ENCODE measurements at places on chromosomes 4 and X. TPM values are rescaled to one million over a fixed set of nuclear protein-coding genes. Genes with fewer than 3 reads are reported as not detected.
A peak's percentile ranks its signal among the peaks of the same experiment; 100 is the strongest.

The AREG gene
- 4.8 TPM for total RNA-seq

The GAGE13 gene
- total RNA-seq = not detected

The ANAPC4 gene
- 37.9 TPM for total RNA-seq

The ZNF81 gene
- total RNA-seq = 10.3 TPM

The SMARCA1 gene
- 0.44 TPM for total RNA-seq

The GATA1 gene
- 0.35 TPM for total RNA-seq

GRCh38 chr4:159360549-159360948, 257.7 kb downstream of the RAPGEF2 start:
- peaks cover 4% of the 10 kb centered on the region for H3K36me3 ChIP-seq
- DNase-seq = no peak
- no peaks in the 10 kb centered on the region for H3K4me1 ChIP-seq

DNA sequence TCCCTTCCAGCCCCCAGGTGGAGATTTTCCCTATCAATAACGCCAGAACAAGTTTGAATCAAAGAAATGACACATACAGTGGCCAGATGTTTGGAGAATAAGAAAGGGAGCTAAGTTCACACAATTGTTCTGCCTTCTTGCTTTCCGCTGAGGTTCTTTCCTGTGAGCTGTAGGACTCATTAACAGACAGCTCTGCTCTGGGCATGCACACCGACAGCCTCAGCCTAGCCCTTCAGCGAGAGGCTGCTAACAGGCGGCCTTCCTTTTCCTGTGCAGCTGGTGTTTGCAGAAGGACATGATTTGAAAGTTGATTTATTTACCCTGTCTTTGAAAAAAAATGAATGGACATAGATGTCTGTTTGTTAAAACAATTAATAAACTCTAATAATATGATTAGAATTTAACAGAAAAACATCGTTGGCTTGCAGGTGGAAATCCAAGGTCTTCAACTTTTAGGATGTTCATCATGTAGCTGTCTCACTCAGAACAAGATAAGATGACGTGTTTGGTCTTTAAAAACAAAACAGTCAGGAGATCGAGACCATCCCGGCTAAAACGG, 183.3 kb downstream of the KDR start:
- no peaks in the 10 kb centered on the region for H3K27me3 ChIP-seq
- no peaks in the 10 kb centered on the region for H3K36me3 ChIP-seq
- peaks cover 59% of the 10 kb centered on the region for H3K4me1 ChIP-seq

GRCh38 chr4:94995684-94996394, 238.1 kb downstream of the BMPR1B start:
- H3K27me3 ChIP-seq = no peaks in the 10 kb centered on the region
- peak overlapping the region; percentile 72 for H3K4me3 ChIP-seq
- no peaks in the 10 kb centered on the region for H3K36me3 ChIP-seq
- H3K27ac ChIP-seq = peak overlapping the region; percentile 47

- no peaks in the 10 kb centered on the region for H3K4me1 ChIP-seq
- no peak for DNase-seq
Measured at GRCh38 chr4:2077537-2078460, 18.7 kb downstream of the NAT8L start.

GRCh38 chrX:110477593-110478228, 119.1 kb downstream of the RTL9 start:
- no peak overlapping the region for H3K4me3 ChIP-seq
- no peak for DNase-seq
- no peaks in the 10 kb centered on the region for H3K4me1 ChIP-seq
- peaks cover 17% of the 10 kb centered on the region for H3K27me3 ChIP-seq
- no peaks in the 10 kb centered on the region for H3K36me3 ChIP-seq
- H3K27ac ChIP-seq = no peak overlapping the region

DNA sequence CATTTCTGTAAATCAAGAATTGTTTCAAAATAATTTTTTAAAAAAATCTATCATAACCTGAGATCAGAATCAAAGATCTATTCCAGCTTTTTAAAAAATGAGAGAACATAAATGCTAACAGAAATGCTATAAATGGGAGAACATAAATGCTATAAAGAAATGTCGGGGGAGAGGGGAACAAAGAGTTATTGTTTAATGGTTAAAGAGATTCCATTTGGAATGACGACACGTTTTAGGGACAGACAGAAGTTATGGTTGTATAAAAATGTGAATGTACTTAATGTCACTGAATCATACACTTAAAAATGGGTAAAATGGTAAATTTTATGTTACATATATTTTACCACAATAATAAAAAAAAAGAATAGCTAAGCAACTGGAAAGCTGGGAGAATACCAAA, 127.1 kb downstream of the ATRX start:
- no peak overlapping the region for H3K4me3 ChIP-seq
- H3K4me1 ChIP-seq = peaks cover 4% of the 10 kb centered on the region
- DNase-seq = no peak
- H3K27ac ChIP-seq = peak overlapping the region; percentile 68

- no peak overlapping the region for H3K4me3 ChIP-seq
- DNase-seq = no peak
- H3K27ac ChIP-seq = no peak overlapping the region
Measured at GRCh38 chrX:110173192-110174175, 144.4 kb downstream of the AMMECR1 start.

DNA sequence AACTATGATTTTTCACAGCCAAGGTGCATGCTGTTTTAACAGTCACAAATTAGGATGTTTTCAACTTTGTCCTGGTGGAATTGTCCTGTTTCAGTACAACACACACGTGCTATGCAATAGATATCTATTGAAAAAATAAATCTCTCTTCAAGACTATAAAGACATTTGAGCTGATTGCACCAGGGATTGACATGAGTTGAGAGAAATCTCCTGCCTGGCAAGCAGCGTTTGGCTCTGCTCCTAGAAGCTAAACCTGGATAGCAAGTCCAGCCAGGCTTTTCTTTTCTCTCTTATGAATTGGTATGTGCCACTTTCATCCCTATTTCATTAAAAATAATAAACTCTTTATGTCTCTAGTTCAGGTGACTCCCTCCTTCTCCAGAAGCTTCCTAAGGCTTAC, 16.6 kb upstream of the NPNT start:
- H3K27me3 ChIP-seq = no peaks in the 10 kb centered on the region
- H3K27ac ChIP-seq = no peak overlapping the region
- H3K4me3 ChIP-seq = no peak overlapping the region
- no peaks in the 10 kb centered on the region for H3K4me1 ChIP-seq
- DNase-seq = no peak

DNA sequence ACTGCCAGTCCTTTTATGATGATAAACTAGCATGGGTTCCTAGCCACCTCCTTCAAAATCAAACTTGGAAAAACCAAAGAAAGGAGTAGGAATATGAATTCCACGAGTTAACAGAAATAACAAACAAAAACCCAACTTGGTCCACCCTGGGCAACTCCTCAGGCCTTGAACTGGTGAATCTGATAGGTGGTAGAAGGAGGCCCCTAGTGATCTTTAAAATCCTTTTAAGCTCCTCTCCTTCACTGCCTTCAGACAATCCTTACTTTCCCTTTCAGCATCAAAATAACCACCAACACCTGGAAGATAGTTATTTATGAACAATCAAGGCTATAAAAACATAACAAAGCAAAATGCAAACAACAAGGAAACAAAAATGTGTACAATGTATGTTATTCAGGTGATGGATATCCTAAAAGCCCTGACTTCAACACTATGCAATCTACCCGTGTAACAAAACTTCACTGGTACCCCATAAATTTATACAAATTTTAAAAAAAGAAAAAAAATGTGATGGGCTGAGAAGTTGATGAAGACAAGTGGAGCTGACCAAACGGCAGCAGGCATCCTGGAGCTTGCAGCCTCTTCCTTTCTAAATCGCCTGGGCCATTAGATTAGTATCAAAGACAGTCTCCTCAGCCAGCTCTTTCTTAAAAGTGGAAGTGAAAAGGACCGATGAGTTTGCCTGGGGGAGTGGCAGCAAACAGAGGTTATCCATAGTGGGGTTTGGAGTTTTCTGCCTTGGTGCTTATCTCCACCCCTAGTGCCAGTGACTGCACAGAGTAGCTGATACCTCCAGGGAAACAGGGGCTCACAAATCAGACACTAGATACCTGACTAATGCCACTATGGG, 179.6 kb downstream of the TMA16 start:
- H3K27me3 ChIP-seq = no peaks in the 10 kb centered on the region
- H3K4me1 ChIP-seq = peaks cover 4% of the 10 kb centered on the region
- H3K4me3 ChIP-seq = no peak overlapping the region
- no peak overlapping the region for H3K27ac ChIP-seq

- no peak overlapping the region for H3K27ac ChIP-seq
- H3K27me3 ChIP-seq = peaks cover 7% of the 10 kb centered on the region
- H3K36me3 ChIP-seq = no peaks in the 10 kb centered on the region
- no peak overlapping the region for H3K4me3 ChIP-seq
- no peaks in the 10 kb centered on the region for H3K4me1 ChIP-seq
- DNase-seq = no peak
Measured at GRCh38 chr4:143288171-143288570, 48.5 kb upstream of the GAB1 start.

DNA sequence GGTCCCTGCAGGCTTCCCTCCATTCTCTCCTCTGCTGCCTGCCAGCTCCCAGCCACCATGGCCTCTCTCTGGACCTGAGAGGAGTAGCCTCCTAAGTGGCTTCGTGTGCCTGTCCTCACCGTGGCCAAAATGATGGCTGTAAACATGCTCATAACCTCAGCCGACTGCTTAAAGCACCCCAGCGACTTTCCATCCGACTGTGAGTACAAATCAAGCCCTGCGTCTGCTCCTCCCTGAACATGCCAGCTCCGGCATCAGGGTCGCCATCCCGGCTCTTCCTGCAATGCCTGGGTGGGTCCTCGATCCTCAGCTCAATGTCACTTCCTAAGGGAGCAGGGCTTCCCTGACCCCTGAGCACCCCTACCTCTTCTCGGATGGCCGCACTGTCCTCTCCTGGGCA, 3.3 kb upstream of the SORCS2 start:
- no peak overlapping the region for H3K27ac ChIP-seq
- peaks cover 32% of the 10 kb centered on the region for H3K27me3 ChIP-seq
- no peaks in the 10 kb centered on the region for H3K36me3 ChIP-seq
- no peak overlapping the region for H3K4me3 ChIP-seq

DNA sequence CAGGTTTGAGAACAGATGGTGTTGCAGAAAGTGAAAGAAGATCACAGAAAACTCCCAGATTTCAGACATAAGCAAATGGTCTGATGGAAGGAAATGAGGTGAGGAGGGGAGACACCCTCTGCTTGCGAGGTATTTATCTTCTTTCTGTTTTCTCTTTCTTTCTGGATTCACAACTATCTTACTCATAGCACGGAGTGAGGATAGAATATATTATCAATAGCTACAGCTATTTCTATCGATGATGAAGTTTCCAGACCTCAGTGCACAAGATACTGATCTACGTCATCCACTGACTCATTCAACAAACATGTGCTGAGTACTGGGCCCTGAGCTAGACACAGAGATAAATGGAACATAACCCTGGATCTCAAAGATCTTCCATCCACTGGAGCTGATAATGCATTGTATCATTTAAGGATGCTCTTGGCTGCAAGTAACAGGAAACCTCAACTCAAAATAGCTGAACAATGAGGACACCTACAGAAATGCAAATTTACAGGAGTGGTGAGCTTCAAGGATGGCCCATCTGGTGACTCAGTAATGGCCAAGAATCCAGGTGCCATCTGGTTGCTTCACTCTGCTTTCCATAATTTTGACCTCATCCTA, 21.2 kb downstream of the SLC2A9 start:
- H3K36me3 ChIP-seq = peaks cover 4% of the 10 kb centered on the region
- H3K27ac ChIP-seq = no peak overlapping the region
- DNase-seq = no peak
- H3K4me1 ChIP-seq = peaks cover 59% of the 10 kb centered on the region
- no peaks in the 10 kb centered on the region for H3K27me3 ChIP-seq
- H3K4me3 ChIP-seq = peak overlapping the region; percentile 4

- no peak overlapping the region for H3K4me3 ChIP-seq
- H3K4me1 ChIP-seq = no peaks in the 10 kb centered on the region
- peaks cover 16% of the 10 kb centered on the region for H3K36me3 ChIP-seq
- H3K27ac ChIP-seq = no peak overlapping the region
Measured at GRCh38 chr4:128107766-128108165, 46.7 kb downstream of the LARP1B start.
